NCI-H1930 (cell line): ENCODE measurements at places on chromosomes 5 and 9.

- no peak for DNase-seq
Observed at GRCh38 chr9:83469722-83470121, 68.5 kb downstream of the FRMD3 start.

- DNase-seq = no peak
Observed at GRCh38 chr9:99980598-99980997, 74.1 kb downstream of the STX17 start.

DNA sequence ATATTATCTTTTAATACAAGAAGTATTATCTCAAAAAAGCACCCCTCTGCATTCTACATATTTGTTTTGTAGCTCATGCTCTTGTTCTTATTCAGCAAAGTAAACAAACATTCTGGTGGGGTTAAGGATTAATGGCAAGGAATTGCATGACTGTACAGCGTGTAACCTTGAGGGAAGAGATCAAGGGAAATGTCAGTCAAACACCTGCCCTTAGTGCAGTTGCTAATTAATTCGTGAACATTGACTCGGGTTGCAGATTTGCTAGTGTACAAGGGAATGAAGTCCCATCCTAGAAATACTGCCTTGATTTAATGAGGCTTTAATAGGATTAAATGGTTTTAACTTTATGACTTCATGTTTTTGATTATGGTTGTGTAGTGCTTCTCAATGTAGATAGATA lies 1758.1 kb downstream of the MAT2B start:
- no peak for DNase-seq

- DNase-seq = no peak
Observed at GRCh38 chr5:132506094-132506692, 15.6 kb upstream of the IRF1 start.

DNA sequence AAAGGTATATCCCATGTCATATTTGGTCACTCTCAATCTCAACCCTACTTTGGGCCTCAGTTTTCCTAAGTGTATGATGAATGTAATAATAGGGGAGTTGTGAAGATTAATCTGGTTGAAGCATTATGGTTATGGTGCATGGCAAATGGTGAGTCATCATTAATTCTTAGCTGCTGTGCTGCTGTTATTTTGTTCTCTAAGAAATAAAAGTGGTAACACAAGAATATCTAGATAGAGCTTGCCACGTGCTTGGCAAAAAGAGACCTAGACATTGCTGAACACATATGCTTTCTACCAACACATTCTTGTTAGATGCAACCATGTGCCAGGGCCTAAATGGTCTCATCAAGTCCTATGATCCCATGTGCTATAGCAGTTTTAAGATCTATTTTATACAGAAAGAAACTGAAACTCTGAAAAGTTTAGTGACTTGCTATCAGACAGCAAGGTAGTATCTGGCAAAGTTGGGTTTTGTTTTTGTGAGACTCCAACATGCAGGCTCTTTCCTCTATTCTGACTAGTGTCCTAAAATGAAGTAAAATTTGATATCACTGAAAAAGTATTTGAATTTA lies 699.9 kb upstream of the MEF2C start:
- DNase-seq = no peak

DNA sequence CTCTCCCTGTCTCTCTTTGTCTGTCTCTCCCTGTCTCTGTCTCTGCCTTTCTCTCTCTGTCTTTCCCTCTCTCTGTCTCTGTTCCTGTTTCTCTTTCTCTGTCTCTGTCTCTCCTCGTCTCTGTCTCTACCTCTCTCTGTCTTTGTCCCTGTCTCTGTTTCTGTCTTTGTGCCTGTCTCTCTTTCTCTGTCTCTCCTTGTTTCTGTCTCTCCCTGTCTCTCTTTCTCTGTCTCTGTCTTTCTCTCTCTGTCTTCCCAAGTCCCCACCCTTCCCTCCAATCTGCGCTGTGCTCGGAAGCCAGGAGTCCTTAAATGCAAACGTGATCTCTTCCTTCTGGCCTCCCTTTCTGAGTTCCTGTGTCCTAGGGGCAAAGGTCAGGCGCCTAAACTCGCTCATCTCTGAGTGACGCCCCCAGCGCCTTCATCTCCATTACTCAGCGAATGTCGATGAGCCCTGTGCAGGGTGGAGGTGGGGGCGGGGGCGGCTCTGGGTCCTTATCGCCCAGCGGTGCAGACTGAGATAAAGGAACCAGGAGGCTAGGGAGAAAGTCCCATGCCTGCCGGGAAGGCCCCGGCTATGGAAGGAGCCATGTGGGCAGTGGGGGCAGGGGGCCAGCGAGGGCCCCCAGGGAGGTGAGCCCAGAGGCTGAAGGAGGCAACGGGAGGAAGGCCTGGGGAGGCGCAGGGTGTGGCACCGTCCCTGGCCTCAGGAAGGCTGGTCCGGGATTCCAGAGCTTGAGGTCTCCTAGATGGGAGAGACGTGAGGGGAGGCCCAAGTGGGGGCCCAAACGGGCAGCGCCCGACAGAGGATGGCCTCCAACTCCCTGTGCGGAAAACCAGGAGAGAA lies 1.5 kb upstream of the SLC6A19 start:
- DNase-seq = no peak

GRCh38 chr9:2655411-2655901 lies 33.9 kb downstream of the VLDLR start:
- no peak for DNase-seq

DNA sequence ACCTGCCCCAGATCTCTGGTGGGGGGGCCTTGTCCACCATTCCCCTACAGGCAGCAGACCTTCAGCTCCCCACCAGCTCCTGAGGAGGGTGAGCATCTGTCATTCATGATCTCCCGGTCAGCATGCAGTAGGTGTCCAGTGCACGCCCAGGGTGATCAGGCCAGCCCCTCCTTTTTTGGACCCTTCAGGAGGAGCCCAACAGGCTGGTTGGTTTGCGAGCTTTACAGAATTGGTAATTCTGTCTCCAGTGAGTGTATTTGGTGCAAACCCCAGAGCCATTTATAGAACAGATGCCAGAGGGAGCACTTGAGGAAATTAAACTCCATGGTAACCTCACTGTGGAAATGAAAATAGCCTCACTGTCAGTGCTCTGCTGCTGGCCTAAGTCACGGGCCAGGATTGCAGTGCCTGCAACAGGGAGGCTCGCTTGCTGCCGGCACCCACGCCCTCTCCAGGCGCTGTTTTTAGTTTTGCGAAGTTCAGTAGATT lies 23.4 kb downstream of the WNK2 start:
- no peak for DNase-seq

GRCh38 chr9:37146410-37146809 lies 26.0 kb downstream of the ZCCHC7 start:
- no peak for DNase-seq

- DNase-seq = no peak
Observed at GRCh38 chr5:52906343-52906742, 82.8 kb upstream of the ITGA2 start.

GRCh38 chr9:75432386-75432785 lies 344.1 kb downstream of the OSTF1 start:
- no peak for DNase-seq

DNA sequence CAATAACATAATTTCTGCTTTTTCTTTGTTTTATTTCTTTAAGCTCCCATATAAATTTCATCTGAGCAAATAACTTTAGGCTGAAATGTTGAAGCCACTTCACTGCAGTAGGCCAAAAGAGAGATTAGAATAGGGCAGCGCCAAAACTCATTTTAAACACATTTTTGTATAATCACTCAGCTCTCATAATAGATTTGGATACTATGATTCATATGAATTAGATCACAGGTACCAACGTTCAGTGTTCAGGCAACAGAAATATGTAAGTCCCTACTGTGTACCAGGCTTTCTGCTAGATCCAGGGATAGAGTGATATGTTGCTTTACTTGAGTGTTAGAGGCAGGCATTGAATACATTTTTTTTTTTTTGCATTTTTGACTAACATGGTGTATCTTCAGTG lies 370.5 kb downstream of the PTPRD start:
- DNase-seq = no peak

DNA sequence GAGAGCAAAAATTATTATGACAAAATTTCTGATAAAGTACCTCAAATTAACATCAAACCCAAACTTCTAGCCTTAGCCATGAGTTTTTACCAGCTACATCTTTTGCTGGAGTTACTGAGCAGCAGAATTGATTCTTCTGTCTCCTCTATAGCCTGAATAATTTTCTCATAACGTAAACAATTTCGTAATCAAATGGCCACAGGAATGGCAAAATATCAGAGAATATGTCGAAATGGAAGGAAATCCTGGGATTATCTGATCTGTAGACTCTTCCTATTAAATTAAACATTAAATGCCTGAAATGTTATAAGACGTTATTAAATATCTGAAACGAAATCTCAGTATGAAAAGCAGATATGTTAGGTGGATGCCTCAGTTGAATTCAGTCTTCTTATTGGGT lies 41.1 kb downstream of the LURAP1L start:
- no peak for DNase-seq

DNA sequence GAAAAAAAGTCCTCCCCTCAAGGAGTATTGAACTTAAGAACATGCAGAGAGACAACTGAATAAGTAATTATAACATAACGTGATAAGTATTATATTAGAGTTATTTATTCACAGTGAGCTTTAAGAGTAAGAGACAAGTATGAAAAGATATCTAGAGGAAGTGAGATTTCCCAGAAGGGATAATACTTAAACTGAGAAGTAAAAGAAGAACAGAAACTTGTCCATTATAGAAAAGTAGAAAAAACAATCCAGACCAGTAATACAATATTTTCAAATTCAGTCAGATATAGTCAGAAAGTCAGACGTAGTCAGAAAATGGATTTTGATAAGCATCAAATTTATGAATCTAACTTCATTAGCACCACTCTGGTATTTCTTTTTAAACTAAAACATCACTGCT lies 613.0 kb upstream of the CCNG1 start:
- DNase-seq = no peak

GRCh38 chr9:96327694-96328352 lies 25.8 kb upstream of the HSD17B3 start:
- DNase-seq = peak; percentile 9

DNA sequence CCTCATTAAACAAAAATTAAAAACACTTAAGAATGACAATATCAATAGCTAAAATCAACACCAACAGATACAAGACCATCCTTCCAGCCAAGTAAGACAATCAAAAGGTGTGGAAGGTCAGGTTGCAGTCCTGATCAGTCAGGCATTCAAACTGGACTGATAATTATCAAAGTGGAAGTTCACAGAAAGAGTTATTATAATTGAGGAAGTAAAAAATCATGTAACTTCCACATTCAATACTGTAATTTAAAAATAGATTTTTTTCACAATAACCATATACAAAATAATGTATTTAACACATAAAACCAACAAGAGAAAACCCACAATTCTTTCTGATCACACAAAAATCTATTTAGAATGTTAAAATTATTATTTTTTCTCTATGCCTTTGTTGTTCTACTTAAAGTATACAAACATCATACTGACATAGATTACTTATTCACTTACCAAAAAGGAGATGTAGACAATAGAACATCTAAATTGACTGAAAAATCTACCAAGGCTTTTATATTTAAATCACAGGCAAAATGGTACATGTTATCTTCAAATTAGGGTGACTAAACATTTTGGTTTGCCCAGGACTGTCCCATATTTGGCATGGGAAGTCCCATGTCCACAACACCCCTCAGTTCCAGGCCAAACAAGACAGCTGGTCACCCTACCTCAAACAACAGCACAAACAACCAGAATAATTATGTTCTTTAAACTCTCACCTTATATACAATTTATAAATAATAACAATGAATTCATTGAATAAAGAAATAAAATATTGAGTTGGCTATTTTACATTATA lies 142.5 kb upstream of the SLC24A2 start:
- no peak for DNase-seq

- DNase-seq = no peak
Observed at GRCh38 chr9:17839776-17840175, 260.9 kb downstream of the SH3GL2 start.

GRCh38 chr5:116738615-116739261 lies 164.1 kb upstream of the SEMA6A start:
- DNase-seq = no peak

DNA sequence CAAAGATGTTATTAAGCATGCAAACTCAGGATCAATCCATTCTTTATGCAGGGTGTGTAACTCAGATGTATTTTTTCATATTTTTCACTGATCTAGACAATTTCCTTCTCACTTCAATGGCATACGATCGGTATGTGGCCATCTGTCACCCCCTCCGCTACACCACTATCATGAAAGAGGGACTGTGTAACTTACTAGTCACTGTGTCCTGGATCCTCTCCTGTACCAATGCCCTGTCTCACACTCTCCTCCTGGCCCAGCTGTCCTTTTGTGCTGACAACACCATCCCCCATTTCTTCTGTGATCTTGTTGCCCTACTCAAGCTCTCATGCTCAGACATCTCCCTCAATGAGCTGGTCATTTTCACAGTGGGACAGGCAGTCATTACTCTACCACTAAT lies 435 bp downstream of the OR1J4 start:
- no peak for DNase-seq

DNA sequence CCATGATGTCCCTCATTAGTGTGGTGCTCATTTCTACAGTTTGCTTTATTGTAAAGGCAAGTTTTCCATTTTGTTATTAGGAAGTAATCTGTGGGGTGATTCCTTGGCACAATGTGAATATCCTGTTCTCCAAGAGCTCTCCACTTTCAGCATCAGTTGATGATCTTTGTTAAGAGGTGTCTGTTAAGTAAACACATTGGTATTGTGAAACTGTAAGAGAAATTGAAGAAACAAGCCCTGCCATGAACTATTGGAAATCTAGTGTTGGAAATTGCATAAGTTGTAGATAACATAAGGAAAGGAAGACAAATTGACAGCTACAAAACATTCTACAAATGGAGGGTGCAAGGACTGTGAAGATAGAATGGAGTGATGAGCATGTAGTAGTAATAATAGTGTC lies 17.2 kb downstream of the RNF14 start:
- no peak for DNase-seq

DNA sequence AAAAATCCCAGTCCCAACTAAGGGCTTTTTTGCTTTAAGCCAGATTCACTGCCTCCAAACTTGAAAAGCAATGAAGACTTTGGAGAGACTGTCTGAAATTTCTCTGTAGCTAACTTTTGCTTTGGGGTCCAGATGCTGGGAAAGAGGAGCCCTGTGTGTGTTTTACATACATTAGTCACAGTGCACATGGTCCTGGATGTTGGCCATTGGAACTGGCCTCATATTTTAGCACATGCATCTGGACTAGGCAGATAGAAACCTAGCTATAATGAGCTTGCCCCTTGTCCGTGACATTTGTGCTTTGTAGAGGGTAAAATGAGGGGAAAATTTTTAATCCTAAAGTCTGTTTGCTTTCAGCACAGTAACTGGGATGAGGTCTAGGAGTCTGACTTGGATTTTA lies 421.7 kb downstream of the CDK5RAP2 start:
- no peak for DNase-seq

DNA sequence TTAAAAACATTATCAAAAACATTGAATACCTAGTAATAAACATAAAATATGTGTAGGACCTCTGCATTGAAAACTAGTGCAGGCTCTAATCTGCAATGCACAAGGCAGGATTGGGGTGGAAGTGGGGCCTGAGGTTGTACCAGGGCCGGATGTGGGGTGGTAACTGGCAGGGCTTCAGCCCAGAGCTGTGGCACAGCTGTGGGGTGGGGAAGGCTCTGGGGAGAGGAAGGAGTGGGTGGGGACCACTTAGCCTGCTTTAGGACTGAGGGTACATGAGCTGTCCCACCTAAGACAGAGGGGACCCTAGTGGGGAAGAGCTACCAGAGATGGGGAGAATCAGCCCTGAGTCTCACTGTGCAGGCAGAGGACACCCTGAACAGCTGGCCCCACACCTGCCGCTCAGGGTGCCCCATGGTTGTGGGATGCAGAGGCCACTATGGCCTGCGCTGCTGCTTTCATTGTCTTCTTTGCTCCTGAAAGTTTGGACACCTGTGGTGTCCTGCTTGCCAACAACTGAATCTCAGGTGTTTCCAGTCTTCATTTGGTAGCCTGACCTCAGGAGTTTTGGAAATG lies 311.4 kb downstream of the TLE4 start:
- no peak for DNase-seq

- no peak for DNase-seq
Observed at GRCh38 chr9:98040212-98040611, 16.3 kb upstream of the NANS start.
